ENCODE measurements at places on chromosomes 11 and 22.

GRCh38 chr11:124483422-124483821 is 37.9 kb upstream of the OR8B8 start:
- DNase-seq: no peak

DNA sequence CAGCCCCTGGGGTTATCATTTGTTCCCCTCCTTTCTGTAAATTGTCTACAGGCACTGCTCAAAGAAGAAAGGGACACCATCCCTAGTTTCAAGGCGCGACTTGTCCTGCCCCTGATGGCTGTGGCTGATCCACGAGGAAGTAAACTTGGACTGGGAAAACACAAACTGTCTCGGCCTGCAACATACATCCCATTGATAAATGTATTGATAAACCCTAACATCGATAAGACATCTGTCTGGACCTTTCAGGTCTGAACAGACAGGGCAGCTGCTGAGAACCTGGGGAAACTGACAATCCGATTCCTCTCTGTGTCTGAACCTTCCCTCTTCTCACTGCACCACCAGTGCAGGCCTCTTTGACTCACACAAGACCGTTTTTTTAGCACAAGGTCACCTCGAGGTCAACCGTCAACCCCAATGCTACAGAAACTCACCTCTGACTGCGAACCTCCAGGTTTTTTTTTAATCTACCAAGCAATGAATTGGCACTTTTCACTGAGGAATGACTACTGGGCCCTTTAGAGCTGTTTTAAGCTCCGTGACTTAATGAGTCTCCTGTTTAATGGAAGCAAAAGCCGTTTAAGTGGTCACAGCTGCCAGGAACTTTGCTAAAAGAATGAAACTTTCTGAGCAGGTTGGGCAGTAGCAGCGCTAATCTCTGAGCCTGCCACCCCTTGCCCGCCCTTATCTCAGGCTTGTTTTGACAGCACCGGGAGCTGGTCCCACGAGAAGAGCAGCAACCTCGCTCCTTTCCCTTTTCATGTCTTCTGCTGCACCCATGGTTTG is 203.8 kb upstream of the TMEM45B start:
- DNase-seq: no peak

GRCh38 chr11:19200410-19201201 is 1.2 kb downstream of the CSRP3 start:
- DNase-seq: no peak

- DNase-seq: no peak
These were observed 75.6 kb upstream of the LMO2 start for GRCh38 chr11:33967451-33967850.
